Caco-2 (cell line): ENCODE measurements at places on chromosomes 5 and 9. TPM values are rescaled to one million over a fixed set of nuclear protein-coding genes. Genes with fewer than 3 reads are reported as not detected.

- no peak overlapping the region for H3K4me3 ChIP-seq
- no peak overlapping the region for H3K27ac ChIP-seq
- peaks cover 4% of the 10 kb centered on the region for H3K36me3 ChIP-seq
- no peaks in the 10 kb centered on the region for H3K27me3 ChIP-seq
- DNase-seq: no peak
- peaks cover 41% of the 10 kb centered on the region for H3K4me1 ChIP-seq
These were observed 12.2 kb downstream of the CXXC5 start for GRCh38 chr5:139660105-139660922.

Gene SMIM3
- 19.2 and 19.4 TPM in 2 replicates for total RNA-seq

Gene FBP2
- total RNA-seq: not detected in 2 replicates

Gene PCDHB5
- total RNA-seq: not detected in 2 replicates

- no peak for DNase-seq
- no peak overlapping the region for H3K4me3 ChIP-seq
- H3K27me3 ChIP-seq: no peaks in the 10 kb centered on the region
- H3K36me3 ChIP-seq: no peaks in the 10 kb centered on the region
- no peak overlapping the region for H3K27ac ChIP-seq
- peaks cover 7% of the 10 kb centered on the region; the same call in 1 of the 2 replicates for H3K4me1 ChIP-seq
These were observed 25.0 kb downstream of the ANKRD33B start for GRCh38 chr5:10588779-10589447.

DNA sequence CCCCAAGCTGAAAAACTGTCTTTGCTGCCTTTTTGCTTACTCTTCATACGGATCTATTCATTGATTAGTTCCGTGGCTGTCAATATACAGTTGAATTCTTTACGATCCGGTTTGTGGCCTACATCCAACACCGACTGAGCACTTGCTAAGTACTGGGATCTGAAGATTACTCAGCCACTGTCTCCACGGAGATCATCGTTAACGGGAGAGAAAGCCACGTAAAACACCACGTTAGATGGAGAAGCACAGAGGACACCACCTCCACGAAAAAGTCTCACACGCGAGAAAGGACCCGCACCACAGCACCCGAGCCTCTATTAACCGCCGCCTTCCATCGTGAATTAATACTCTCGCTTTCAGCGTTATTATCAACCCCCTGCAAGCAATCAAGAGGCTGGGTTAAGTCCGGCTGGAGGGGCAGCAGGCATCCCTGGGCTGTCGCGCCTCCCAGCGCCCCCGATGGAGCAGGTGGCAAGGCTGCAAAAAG lies 650 bp downstream of the ELP1 start:
- peaks cover 9% of the 10 kb centered on the region for H3K4me1 ChIP-seq
- no peak for DNase-seq
- no peaks in the 10 kb centered on the region for H3K27me3 ChIP-seq

Gene NUTM2F
- not detected in 2 replicates for total RNA-seq
